Natural killer cell treated with Interleukin-12 subunit alpha and Interleukin-12 subunit beta and Interleukin-15 and Interleukin-18, amount 100 ng/mL, for 72 hours (primary cell): ENCODE measurements at places on chromosomes 1 and 21.
A peak's percentile ranks its signal among the peaks of the same experiment; 100 is the strongest.

DNA sequence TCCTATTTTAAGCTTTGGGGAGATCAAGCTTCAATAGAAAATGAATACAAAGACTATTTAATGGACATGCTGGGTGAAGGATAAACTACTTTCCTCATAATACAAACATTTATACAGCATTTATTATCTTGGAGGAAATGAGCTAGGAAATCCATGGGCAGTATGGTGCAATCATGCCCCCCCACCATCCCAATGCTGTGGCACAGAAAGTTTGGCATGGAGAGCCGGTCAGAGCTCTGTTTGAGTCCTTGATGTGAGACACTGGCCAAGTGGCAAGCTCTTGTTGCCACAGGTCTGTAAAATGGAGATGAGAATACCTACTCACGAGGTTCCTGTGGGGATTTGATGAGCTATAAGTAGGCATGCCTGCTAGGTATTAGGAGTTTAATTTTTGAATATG, 120.6 kb downstream of the MAB21L3 start:
- no peak for DNase-seq

DNA sequence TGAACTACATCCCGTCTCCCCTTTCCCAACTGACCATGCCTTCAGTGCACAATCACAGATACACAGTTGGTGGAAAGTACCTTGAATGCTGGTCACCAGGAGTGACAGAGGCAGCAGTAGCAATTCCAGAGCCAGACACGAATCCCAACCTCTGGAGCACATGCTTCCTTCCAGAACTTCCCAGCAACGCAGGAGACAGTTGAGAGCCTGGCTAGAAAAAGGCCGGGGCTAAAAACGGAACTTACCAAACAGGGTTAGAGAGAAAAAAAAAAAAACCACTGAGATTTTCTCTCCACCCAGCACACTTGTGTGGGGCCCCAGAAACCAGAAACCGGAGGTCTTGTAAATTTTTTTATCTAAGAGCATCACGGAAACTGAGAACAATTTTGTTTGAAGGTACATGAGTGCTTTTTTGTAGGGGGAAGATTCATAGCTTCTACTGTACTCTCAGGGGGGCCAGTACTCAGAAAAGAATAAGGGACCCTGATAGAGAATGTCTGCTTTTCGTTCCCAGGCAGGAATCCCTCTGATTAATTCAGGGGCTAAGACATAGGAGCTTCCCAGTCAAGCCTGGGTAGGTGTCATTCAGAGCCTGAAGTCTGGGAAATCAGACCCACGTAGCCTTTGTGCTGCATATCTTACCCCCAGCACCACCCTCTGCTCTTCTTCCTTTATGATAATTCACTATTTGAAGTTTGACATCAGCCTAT, at the start of gene CD48:
CD48 (minus strand) TSS at position 221 of the 710 bp plus-strand sequence; CDS start at position 162, 59 bp downstream.
- DNase-seq, result peak; percentile 66

DNA sequence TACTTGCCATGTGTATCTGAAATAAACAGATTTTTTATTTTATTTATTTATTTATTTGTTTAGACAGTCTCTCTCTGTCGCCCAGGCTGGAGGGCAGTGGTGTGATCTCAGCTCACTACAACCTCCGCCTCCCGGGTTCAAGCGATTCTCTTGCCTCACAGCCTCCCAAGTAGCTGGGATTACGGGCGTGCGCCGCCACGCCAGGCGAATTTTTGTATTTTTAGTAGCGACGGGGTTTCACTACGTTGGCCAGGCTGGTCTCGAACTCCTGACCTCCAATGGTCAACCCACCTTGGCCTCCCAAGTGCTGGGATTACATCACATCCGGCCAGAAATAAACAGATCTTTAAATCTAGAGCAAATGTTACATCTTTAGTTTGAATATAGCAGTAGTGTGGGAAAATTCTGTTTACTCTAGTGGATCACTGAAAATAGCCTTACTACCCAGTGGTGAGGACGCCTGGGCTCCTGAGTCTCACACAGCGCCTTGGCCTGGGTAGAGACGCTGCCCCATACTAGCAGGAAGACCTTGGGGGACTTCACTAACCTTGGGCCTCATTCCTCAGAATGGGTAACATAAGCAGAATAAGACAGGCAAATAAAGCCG, 709 bp downstream of the GART start:
- no peak for DNase-seq

DNA sequence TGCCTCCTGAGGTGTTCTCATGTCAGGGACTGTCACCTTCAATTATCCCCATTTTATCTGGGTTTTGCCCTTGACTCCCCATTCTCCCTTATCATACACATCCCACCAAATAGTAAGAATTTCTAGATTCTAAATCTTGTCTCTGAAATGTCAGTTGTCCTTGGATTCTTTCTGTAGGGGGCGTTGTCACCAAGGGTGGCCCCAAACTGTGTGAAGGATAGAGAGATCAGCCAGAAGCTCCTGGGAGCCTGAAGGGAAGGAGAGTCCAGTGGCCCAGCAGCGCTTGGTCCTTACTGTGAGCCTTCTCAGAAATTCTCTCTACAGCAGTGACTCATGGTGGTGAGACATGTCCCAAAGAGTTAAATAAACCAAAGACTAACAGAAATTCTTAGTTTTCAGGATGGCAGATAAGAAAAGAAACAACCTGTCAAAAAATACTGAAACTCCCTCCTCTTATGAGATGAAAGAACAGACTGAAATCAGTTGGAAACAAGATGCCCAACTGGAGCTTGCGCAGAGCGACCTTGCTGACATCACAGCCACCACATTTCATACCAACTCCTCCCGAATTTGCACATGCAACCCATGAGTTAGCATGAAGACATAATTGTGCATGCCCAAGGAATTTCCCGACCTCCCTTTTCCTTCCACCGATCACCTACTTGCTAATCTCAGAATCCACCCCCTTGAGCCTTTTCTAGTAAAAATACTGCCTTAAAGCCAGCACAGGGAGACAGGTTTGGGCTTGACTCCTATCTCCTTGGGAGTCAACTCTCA, 109.8 kb downstream of the ELAVL4 start:
- no peak for DNase-seq

DNA sequence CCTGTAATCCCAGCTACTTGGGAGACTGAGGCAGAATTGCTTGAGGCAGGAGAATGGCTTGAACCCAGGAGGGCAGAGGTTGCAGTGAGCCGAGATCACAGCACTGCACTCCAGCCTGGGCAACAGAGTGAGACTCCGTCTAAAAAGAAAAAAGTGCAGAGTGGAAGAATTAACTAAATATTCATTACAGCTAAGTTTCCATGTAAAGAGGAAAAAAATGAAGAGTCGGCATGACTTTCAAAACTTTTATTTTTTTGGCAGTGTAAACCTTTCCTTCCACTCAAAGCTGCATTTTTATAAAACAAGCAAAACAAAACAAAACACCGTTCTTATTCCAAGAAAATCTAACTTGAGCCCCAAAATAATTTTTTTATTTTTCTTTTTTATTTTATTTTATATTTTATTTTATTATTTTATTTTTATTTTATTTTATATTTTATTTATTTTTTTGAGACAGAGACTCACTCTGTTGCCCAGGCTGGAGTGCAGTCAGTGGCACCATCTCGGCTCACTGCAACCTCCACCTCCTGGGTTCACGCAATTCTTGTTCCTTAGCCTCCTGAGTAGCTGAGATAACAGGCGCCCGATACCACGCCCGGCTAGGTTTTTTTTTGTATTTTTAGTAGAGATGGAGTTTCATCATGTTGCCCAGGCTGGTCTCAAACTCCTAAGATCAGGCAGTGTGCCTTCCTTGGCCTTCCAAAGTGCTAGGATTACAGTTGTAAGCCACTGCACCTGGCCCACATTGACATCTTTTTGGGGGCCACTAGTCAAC, 62.9 kb downstream of the PACC1 start:
- DNase-seq, result no peak

- DNase-seq, result no peak
Observed at GRCh38 chr1:239392271-239392670, 5.9 kb downstream of the CHRM3 start.

- DNase-seq, result no peak
Observed at GRCh38 chr1:153141377-153141776, 9.3 kb downstream of the SPRR2G start.

DNA sequence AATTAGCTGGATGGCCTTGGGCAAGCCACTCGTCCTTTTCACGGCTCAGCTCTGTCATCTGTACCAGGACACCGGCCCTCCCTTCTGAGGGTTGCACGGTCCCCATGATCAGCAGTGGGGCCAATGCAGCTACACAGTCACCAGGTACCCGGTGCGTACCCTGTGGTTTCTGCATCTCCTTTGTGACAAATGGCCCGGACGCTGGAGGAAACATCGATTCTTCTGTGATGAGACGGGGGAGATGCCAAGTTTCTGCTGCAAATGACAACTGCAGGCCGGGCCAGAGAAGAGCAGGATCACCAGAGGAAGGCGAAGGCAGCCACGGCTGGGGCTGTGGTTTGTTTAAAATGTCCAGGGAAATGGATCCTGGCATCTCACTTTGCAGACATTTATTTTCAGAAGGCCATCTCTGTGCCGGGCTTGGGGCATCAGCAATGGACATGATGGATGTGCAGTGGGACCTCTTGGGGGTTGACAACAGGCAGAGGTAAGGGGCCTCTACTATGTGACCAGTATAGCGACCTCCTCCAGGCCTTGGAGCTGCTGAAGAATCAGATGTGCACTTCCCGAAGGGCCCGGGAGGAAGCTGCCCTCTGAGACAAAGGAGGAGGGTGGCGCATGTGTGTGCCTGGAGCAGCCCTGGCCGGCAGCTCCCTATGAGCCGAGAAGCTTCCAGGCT, 221.9 kb upstream of the C1orf174 start:
- DNase-seq, result no peak

- DNase-seq, result no peak
Observed at GRCh38 chr1:228554107-228554506, 66.9 kb downstream of the RNF187 start.

DNA sequence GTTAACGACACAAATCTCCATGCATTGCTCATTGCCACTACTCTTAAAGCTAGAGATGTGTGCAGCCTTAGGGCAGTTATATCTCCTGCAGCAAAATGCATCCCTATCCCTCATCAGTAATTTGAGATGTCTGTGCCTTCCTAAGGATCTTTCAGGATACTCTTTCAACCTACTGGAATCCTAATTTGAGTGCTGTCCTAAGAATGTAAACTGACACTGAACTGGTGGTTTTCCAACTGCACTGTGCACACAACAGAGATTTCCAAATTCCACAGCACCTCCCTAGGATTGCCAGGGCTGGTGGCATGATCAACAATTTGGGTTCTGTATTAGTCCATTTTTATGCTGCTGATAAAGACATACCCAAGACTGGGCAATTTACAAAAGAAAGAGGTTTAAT, 193.9 kb downstream of the LTN1 start:
- no peak for DNase-seq

GRCh38 chr1:76961820-76962207, 94.5 kb downstream of the ST6GALNAC5 start:
- DNase-seq, result no peak

GRCh38 chr1:230145505-230145899, 78.5 kb downstream of the GALNT2 start:
- no peak for DNase-seq

- no peak for DNase-seq
Observed at GRCh38 chr1:12168451-12169160, 1.8 kb downstream of the TNFRSF1B start.

GRCh38 chr21:14737284-14737691, 191.2 kb upstream of the SAMSN1 start:
- DNase-seq, result no peak

DNA sequence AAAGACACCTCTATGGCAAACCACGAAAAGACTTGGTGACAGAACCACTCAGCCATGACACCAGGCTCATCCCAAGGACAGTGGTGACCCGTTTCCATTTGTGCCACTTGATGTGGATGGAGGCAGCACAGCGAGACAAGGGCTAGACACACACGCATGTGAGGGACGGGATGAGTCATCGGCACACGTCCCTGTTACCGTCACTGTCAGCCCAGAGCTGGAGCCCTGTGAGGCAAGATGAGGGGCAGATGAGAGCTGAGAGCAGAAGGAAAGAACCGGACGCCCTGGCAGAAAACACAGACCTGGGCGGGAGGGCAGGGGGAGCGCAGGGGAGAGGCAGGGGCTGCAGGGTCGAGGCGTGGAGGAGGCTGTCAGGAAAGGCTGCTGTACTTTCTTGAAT, 57.8 kb downstream of the SIK1 start:
- DNase-seq, result peak; percentile 31

- peak; percentile 28 for DNase-seq
Observed at GRCh38 chr1:226627050-226627755, 78.6 kb downstream of the STUM start.

DNA sequence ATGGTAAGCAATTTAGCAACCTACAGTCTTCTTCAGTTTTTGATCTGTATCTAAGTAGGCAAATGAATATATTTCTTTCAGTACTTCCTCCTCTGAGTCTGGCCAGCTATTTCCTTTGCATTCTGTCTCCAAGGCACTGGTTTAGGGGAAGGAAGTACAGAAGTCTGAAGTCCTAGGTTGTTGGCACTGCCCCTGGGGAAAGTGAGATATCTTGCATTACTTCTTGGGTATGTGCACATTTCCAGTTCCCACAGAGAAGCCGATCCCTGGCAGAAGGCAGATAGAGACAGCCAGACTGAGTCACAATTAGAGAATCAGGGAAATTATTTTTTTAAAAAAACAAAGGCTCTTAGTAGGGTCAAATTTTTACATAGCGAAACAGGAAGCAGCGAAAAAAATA, 98.8 kb downstream of the RASAL2 start:
- DNase-seq, result no peak
